HuH-7.5 (cell line): ENCODE measurements at places on chromosomes 1 and 21.

DNA sequence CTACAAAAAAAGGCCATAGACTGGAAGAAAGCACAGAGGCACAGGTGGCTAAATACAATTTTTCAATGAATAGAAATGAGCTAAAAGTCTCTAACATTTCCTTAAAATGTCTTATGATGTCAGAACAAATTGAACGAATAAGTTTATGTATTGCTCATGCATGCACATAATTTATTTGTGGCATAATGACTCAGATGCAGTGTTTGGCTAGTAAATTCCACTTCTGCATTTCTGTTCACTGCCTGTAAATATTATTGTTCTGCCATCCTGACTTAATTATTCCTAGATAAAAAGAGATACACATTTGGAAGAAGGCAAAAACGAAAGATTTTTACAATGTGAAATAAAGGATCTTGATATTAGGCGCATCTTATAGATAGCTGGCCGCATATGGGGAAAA is 26.6 kb upstream of the EXO1 start:
- DNase-seq, result no peak

DNA sequence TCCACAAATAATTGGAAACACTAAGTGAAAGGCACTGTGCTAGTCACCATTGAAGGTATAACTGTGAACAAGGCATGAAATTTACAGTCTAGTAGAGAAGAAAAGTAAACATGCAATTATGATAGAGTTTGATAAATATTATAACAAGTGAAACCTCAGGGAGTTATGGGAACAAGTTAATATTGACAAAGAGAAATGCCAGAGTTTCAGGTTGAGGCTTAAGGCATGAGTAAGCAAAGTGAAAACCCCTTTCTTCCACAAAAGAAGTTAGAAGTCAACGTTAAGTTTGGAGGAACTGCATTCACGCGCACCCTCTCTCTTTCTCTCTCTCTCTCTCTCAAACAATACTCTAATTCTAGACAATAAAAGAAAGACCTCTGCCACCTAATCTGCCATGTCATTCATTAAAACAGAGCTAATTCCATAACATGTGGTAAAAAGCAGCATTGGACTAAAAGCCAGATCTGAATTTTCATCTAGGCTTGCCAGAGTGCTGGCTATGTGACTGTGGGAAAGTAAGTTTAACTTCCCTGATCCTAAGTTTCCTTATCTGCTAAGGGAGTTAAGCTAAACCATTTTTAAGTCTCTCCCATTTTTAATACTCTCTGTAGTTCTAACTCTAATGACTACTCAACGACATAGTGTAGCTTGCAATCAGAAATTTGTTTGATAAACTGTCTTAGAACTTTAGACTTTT is 22.0 kb downstream of the SLC44A5 start:
- no peak for DNase-seq

DNA sequence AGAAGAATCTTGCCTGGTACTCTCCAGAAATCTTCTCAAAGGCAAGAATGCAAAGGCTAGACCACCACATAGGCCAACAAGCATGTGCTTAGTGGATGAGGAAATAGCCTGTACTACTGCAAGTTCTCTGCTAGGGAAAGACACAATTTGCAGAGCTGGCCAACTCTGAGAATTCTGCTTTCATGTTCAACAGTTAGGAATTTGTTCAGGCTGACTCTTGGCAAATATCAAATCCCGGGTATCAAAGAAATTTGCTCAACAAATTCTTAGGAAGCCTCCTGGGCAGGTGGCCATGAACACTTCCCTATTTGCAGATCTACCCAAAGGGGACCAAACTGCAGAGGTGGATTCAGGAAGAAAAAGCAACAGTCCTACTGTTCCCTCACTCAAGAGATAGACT is 15.0 kb upstream of the H3-3A start:
- no peak for DNase-seq

DNA sequence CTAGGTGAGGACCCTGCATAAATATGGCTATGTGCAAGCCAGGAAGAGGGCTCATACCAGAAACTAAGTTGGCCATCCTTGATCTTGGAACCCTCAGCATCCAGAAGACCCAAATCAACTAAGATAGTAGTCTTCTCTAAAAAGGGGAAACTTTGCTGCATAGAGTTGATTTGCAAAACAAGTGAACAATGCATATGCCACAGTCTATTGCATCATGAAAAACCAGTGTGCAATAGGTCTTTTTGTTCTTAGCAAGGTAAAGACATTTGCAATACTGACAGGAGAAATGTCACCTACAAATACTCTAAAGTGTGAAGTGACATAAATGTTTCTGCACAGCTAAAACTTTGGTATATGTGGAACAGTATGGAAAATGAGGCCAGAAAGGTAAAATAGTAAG is 2.0 kb upstream of the IFI16 start:
- no peak for DNase-seq

GRCh38 chr1:157829711-157830110 is 9.8 kb upstream of the FCRL1 start:
- DNase-seq, result no peak

GRCh38 chr1:89198081-89198480 is 661 bp downstream of the GBP4 start:
- DNase-seq, result no peak

DNA sequence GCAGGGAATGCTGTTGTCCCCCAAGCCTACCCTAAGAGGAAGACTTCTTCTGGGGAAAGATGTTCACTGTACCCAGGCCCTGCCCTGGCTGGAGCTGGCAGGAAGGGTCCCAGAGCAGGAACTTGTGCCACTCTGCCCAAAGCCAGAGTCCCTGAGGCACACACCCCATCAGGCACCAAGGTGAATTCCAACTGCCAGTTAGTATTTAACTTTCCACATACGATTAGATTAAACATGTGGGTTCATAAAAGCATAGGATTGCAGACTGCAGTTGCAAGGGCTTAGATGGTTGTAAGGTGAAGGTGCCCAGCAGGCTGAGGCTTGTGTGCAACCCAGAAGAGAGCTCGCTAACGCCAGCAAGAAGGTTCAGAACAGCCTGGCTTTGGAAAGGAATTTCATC is at the start of gene KCNE2:
TSS of gene KCNE2 (plus strand) at position 274 of the 400 bp plus-strand sequence. CDS start 6,473 bp downstream, outside the sequence.
- no peak for DNase-seq

DNA sequence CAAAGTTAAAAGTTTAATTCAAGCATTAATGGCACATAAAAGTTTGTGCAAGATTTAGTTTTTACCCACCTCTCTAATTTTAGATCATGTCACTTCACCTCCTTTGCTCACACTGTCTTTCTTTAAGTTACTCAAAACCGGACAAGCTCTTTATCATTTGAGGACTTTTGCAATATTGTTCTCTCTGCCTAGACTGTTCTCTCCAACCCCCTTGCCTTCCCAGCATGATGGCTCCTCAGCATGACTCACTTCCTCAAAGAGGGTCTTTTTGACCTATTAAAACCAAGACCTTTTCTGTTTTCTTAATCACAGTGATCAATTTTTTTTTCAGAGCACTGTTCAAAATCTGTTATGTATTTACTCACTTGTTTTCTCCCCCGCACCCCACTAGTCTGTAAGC is 61.3 kb downstream of the XKR8 start:
- DNase-seq, result no peak

DNA sequence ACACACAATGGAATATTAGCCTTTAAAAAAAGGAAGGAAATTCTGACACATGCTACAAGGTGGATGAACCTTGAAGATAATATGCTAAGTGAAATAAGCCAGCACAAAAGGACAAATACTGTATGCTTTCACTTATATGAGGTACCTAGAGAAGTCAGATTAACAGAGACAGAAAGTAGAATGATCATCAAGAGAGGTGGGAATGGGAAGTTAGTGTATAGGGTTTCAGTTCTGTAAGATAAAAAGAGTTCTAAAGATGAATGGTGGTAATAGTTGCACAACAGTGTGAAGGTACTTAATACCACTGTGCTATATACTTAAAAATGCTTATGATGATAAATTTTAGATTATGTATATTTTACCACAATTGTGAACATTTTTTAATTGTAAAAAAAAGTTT is 7.2 kb downstream of the RPAP2 start:
- DNase-seq, result no peak

DNA sequence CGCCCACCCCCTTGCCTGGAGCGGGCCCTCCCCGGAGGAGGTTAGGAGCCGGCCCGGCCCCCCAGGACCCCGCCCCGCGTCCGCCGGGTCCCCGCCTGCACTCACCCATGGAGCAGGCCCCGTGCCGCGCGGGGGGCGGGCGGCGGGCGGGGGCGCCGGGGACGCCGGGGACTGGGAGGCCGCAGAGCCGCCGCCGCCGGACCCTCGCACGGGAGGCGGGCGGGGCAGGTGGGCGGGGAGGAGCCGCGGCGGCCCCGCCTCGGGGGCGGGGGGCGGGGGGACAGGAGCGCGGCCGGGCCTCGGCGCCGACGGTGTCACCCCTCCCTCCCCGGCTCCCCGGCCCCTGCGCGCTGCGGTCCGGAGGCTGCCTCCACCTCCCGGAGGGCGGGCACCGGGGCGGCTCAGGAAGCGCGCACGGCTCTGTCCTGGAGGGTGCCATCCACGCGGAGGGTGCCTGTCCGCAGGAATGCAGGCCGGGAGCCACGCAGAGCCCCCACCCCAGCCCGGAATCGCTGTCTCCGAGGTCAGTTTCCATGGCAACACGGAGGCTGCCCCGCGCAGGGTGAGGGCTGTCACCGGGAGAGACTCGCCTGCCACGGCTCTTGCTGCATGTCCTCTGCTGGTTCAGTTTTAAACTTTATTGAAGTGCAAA is 5.9 kb upstream of the PLEKHG5 start:
- DNase-seq, result peak; percentile 73

DNA sequence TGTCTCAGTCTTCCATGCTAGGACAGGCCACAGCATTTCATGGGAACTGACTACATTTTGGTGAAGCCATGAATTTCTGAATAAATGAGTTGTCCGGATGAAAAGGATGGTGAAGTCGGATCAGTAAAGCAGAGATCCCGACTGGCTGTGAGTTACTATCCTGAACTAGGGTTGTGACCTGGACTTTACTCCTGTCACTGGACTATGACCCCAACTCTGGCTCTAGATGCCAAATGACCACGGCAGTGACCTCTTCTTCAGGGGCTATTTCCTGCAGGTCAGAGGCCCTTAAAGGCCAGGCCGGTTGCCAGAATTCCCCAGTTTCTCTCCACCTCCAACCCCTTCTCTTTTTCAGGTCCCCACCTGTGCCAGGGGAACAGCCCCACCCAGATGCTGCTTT is 1.7 kb upstream of the NECTIN4 start:
- no peak for DNase-seq

- no peak for DNase-seq
Observed at GRCh38 chr1:178528228-178528952, 15.5 kb downstream of the TEX35 start.

DNA sequence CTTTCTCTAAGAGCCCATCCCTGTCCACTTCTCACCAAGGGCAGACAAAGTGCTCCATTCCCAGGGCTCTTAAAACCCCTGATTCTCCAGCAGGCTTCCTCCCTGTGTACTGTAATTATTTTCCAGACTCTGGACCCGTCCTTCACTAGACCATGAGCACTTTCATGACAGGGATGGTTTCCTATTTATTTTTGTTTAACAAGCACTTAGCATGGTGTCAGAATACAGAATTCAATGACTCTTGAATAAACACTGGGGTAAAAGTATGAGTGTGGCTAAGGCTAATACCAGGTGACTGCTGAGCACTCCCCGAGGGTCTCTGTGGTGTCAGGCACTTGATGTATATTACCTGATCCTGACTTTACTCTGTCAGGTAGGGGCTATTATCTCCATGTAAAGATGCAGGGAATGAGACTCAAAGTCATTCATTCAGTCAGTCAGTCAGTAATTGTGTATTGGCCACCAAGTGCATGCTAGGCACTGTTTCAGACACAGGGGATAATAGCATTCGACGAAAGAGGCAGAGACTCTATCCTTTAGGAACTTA is 47.2 kb downstream of the C1orf21 start:
- no peak for DNase-seq

GRCh38 chr1:100597061-100597741 is 59.3 kb downstream of the GPR88 start:
- DNase-seq, result no peak

GRCh38 chr1:31650161-31651088 is 5.7 kb upstream of the PEF1 start:
- no peak for DNase-seq

- no peak for DNase-seq
Observed at GRCh38 chr1:35426097-35426586, 131.1 kb downstream of the KIAA0319L start.

DNA sequence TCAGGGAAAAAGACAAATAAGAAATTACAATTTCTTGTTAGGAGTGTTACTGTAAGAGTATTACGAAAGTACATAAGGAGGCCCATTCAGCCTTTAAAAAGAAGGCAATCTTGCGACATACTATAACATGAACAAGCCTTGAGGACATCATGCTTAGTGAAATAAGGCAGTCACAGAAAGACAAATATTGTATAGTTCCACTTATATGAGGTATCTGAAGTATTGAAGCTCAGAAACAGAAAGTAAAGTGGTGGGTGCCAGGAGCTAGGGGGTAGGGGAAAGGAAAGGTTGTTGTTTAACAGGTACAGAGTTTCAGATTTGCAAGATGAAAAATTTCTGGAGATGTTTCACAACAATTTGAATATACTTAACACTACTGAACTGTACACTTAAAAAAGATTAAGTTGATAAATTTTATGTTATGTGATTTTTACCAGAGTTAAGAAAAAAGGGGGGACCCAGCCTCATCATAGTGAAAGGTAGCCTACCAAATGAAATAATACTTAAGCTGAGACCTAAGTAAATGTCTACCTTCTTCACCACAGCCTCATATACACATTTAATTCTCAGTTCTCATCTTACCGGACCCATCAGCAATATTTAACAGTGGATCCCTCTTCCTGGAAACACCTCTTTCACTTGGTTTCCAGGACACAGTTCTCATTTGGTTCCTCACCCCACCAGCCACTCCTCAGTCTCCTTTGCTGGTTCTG is 19.5 kb downstream of the USP24 start:
- no peak for DNase-seq

DNA sequence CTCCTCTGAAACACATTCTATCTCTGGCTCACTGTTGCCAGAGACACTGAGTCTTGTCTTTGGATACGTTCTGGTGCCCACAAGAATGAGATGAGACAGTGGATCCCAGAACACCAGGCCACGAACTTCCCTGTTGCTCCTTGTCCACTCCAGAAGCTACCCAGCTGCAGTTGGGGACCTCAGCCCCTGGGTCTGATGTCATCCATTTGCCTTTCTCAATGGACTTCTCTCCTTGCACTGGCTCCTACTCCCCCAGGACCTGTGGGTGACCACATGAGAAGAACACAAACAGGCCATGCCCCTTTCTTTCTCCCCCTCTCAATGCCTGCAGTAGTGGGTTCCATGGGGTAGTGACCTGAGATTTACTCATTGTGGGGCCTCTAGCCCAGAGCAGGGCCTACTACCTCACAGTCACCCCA is 5.9 kb downstream of the NBPF1 start:
- no peak for DNase-seq
